ENCODE measurements at places on chromosomes 12 and 14.

DNA sequence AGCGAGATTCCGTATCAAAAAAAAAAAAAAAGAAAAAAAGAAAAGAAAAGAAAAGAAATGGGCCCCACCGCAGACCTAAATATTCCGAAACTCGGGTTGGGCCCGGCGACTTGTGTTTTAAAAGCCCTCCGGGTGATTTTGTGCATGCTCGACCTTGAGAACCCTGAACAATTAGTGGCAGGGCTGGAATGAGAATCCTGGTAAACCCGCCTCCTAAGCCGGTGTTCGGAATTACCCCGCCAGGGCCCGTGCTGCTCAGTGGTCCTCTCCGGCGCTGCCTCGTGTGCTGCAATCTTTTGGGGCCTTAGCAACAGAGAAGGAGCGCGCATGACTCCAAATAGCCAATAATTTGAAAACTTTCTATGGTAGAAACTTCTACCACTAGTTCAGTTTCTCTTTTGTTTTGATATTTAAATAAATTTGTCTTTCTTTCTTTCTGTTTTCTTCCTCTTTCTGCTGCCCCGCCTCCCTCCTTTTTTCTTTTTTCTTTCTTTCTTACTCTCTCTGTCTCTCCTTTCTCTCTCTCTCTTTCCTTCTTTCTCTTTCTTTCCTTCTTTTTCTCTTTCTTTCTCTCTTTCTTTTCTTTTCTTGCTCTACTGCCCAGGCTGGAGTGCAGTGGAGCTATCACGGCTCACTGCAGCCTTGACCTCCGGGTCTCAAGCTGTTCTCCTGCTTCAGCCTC lies 1.5 kb upstream of the GALNT6 start:
- peak; percentile 48 for DNase-seq

DNA sequence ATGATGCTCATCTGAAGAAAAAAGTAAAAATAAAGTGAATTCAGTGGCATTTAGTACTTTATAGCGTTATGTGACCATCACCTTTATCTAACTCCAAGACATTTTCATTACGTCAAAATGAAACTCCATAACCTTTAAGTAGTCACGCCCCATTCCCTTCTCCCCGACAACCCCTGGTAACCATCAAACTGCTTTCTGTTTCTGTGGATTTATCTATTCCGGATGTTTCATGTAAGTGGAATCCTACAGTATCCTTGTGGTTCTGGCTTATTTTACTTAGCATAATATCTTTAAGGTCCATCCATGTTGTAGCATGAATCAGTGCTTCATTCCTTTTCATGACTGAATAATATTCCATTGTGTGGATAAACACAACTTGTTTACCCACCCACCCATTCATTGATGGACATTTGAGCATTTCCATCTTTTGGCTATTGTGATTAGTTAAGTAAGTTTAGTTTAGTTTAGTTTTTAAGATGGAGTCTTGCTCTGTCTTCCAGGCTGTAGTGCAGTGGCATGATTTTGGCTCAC lies 18.5 kb upstream of the MAP1LC3B2 start:
- DNase-seq, result no peak

- DNase-seq, result no peak
Measured at GRCh38 chr14:48125654-48126053, 450.2 kb upstream of the MDGA2 start.

DNA sequence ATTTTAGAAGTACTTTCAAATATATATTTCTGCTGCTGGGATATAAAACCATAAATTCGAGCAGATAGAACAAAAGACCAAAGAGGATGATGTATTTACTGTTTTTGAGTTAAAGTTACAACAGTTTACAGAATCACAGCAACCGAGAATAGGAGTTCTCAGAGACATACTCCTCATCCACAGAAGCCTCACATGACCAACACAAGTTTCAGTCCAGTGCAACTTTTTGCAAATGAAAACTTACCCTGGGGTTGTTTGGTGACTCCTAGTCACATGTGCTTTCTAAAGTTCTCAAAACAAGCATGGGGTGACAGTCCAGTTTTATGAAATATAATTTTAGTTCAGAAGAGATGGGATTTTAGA lies 117.1 kb downstream of the PRKCH start:
- peak; percentile 63 for DNase-seq

Data from fibroblast of gingiva (primary cell).